ENCODE measurements at places on chromosomes 11 and 22.

DNA sequence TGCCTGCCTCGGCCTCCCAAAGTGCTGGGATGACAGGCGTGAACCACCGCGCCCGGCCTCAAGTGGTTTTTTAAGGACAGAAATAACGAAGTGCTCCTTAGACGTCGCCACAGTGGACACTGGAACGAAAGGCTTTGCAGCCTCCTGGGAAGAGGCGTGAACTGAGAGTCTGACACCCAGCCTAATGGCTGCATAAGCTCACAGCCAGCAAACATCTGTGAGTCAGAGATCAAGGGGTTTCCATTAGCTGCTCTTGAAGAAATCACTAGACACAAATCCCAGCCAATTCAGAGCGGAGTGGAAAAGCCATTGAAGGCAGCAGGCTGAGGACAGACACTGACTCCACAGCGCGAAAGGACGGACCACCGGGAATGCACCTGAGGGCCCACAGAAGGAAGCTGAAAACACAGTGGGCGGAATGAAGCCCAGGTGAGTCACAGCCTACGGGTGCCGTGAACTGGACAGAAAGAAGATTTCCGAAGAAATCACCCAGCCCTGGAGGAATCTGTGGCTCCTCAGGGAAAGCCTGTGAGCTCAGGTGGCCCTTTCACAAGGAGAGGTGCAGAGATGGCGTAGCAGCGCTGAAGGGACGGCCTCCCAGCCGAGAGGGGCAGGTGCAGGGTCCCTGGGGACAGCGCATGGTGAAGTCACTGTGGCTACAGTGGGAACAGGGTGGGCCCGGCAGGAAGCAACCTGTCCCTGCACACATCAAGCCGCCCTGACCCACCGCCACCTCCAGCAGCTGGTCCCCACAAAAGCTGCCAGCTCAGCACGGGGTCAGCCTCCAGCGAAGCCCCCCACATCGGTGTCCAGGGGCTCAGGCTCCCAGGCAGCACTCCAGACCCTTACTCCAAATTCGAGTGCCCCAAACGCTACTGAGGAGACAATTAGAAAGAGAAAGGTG, 11.6 kb downstream of the LMNTD2 start:
- no peak for DNase-seq

GRCh38 chr22:31148953-31149627, 8.8 kb upstream of the PLA2G3 start:
- peak; percentile 72 for DNase-seq

- no peak for DNase-seq
Measured at GRCh38 chr11:105732611-105733010, 122.7 kb downstream of the GRIA4 start.

DNA sequence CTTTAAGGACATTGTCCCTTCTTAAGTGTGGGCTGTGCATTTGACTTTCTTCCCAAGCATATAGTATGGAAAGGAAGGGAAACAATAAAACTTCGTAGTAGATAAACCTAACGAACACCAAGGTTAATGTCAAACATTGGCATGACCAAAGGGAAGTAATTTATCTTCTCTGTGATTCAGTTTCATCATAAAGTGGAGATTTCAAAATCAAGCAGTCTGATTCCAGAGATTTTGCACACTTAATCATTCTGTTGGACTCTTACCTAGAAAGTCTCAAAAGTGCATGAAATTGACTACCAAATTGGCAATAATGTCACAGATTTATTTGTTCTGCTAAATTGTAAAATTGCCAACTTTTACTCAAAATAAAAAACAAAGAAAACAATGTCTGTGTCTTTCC, 559.7 kb downstream of the JRKL start:
- DNase-seq: no peak

GRCh38 chr11:125093502-125093901, 17.9 kb downstream of the TMEM218 start:
- DNase-seq: no peak

DNA sequence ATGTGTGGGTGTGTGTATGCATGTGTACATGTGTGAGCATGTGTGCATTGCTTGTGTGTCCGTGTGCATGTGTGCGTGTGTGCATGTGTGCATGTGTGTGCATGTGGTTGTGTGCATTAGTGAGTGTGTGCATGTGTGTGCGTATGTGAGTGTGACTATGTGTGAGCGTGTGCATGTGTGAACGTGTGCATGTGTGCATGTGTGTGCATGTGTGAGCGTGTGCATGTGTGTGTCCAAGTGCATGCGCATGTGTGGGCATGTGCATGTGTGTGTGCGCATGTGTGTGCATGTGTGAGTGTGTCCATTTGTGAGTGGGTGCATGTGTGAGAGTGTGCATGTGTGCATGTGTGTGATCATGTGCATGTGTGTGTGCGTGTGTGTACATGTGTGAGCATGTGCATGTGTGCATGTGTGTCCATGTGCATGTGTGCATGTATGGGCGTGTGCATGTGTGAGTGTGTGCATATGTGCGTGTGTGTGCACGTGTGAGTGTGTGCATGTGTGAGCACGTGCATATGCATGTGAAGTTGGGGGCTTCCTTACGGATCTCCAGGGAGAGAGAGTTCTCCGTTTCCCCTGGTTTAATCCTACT, 95.8 kb downstream of the ST3GAL4 start:
- DNase-seq: no peak

- DNase-seq: no peak
Measured at GRCh38 chr11:61826930-61827570, 1.1 kb upstream of the FADS2 start.

DNA sequence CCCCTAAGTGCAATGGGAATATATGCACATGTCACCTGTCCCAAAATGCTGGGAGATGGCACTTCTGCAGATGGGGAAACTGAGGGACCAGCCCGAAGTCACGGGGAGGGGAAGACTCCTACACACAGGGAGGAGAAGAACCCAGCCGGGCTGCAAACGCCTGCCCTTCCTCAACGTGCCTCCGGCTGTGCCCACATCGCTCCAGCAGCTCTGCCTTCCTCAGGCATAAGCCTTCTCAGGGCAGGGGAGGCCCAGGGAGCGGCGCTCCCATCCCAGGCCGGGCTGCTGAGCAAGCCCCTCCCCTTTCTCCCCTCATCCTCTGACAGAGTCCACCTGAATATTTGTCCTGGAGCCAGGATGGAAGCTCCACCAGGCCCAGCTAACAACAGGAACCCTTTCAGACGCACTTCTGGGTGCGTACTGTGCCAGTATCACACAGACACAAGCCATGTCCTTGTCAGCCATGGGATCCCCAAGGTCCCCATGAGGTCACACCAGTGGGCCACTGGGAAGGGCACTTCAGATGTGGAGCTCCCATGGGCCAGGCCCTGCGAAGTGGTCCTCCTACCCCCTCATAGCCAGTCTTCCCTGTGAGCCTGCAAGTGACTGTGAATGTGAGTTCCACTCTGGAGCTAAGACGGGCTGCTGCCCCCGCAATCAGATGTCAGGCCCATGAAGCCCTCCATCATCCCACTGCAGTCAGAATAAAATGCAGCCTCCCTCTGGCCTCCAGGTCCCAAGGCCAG, 2.5 kb upstream of the CD81 start:
- DNase-seq: no peak

GRCh38 chr22:20940186-20940651, 23.0 kb downstream of the CRKL start:
- no peak for DNase-seq

DNA sequence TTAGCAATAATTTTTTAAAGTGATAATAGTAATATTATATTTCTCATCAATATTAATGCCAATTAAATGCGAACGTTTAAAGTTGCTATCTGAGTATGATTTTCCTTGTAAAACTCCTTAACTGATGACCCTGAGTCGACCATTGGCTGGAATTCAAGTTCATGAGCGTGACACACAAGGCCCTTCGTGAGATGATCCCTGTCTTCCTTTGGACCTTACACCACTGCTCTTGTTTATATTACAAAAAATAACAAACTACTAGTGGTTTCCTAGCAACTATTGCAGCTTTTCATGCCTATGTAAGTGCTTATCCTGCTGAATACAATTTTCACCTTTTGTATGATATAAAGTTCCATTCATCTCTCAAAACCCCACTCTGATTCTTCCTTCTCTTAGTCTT, 752.9 kb downstream of the CNTN5 start:
- DNase-seq: no peak

GRCh38 chr22:48781868-48782267, 1045.8 kb downstream of the BRD1 start:
- DNase-seq: no peak

DNA sequence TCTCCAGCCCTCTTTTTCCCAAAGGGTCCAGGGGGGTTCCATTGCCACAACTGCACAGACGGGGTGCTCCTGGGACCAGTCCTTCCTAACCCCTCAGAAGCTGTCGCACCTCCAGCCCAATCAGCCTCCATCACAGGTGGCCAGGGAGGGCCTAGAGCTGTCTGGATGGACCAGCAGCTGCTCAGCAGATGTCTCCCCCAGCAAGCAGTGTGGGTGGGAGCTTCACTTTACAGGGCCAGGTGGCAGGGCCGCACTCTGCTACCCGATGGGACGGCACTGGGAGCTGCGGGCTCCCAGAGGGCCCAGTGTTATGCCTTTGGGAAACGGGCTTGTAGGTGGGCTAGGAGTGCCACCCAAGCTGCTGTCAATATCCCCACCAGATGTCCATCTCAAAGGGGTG, 120.5 kb downstream of the DSCAML1 start:
- DNase-seq: no peak

Measured in pulmonary artery endothelial cell (primary cell).